ENCODE measurements at places on chromosomes 5 and 9. TPM values are rescaled to one million over a fixed set of nuclear protein-coding genes. Genes with fewer than 3 reads are reported as not detected.

The ITK gene
- total RNA-seq: not detected

- DNase-seq: no peak
These were observed 208.4 kb downstream of the MEF2C start for GRCh38 chr5:88674356-88675167.

The DEPDC1B gene
- 38.5 TPM for total RNA-seq

- no peak for DNase-seq
These were observed 17.8 kb downstream of the MRPL36 start for GRCh38 chr5:1781726-1782384.

GRCh38 chr9:124164811-124165210 is 92.9 kb upstream of the NEK6 start:
- no peak for DNase-seq

Data from progenitor cell of endocrine pancreas (in vitro differentiated cells).